NCI-H1694 (cell line): ENCODE measurements at places on chromosomes 2 and 18.

GRCh38 chr18:75363446-75364225 is 63.9 kb downstream of the SMIM21 start:
- DNase-seq = no peak

DNA sequence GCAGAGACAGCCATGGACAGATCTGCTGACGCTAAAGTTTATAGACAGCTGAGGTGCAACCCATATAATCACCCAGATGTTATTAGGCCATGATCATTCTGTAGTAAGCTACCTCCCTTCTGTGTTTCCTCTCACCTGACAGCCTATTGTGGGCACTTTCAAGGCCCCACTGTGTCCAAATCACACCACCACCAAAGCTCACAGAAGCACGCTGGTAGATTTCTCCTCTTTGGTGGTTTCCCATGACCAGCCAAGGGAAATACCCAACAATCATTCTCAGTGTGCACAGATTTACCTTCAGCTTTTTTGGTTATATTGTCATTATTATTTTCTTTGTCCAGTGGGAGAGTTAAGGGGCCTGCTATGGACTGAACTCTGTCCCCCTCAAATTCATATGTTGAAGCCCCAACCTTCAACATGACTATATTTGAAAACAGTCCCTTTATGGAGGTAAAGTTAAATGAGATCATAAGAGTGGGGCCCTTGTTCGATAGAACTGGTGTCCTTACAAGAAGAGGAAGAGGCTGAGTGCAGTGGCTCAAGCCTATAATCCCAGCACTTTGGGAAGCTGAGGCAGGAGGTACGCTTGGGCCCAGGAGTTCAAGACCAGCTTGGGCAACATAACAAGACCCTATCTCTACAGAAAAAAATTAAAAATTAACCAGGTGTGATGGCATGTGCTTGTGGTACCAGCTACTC is 74.0 kb upstream of the MSH6 start:
- no peak for DNase-seq

DNA sequence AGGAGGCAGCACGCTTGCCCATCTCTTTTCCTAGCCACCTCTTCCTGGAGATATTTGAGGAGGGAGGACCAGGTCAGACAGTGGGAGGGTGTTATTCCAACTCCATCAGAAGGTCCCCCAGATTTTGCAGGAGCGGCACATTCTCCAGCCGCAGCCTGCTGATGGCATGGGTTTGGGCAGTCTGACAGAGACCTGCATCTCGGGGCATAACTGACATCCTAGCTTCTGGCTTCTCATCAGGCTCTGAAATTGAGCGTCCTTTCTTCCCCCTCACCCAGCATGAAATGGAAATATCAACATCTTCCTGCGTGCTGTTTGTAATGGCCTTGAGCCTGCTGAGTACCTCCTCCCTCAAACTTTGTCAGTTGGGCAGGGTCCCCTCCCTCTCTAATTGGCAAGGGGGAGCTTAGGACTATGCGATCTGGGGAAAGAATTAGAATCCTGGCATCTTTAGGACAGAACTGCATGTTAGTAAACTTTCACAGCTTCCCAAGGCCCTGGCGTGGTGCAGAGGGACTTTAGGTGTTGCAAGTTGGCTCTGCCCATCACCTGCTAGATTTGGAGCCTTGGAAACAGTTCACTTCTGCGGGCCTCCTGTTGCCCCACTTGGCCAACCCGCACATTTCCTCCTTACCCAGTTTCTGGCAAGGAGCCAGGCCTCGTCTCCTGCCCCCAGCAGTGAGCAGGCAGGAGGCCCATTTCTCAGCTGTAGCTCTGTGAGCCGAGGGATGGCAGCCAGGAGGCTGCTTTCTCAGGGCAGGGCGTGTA is 2.2 kb downstream of the ITM2C start:
- peak; percentile 30 for DNase-seq

DNA sequence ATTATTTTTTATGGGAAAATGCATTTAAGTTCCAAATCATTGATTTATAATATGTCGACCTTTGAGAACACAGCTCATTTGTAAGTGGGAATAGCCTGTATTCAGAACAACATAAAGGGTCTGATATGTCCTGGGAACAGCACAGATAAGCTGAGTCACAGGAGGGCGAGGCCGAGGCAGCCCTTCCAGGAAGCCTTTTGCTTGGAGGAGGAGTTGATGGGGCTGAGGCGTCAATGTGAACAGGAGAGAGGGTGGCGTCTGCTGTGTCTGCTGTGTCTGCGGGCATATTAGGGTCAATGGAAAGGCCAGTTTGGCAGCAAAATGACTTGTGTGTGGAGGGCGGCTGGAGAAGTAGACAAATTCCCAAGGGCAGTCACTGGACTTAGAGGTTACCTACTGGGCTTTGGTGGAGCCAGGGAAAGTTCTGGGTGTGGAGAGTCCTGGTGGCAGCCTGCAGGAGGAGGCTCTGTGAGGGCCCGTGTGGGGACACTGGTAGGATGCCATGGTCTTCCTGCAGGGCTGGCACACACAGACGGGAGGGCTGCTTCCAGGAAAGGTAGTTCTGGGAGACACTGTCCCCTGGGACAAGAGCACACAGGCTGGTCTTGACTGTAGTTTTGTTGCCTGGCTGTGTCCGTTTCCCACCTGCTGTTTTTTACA is 128.1 kb downstream of the GLI2 start:
- DNase-seq = no peak

- DNase-seq = no peak
These were observed 252.5 kb downstream of the XIRP2 start for GRCh38 chr2:167140767-167141166.

- DNase-seq = no peak
These were observed 289.2 kb downstream of the LRRTM4 start for GRCh38 chr2:77232909-77233425.

DNA sequence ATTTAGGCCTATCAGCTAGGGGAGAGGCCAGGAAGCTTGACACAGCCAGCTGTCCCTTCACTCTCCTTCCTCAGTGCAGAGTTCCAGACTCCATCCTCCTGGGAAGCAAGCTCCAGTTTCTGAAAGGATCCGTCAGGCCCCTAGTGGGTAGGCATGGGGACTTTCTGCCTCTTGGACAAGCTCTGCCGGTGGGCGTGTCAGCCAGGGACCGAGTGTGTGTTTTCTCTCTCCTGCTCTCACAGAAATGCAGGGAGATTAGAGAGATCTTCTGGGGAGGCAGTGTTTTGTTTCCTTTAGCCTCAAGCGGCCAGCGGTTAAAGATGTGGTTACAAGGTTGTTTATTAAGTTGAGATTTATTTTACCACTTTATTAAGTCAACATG is 29.9 kb upstream of the OTOS start:
- DNase-seq = no peak

GRCh38 chr2:171210864-171211431 is 50.3 kb upstream of the TLK1 start:
- no peak for DNase-seq

- DNase-seq = no peak
These were observed 126.4 kb upstream of the CTDP1 start for GRCh38 chr18:79553154-79553553.

DNA sequence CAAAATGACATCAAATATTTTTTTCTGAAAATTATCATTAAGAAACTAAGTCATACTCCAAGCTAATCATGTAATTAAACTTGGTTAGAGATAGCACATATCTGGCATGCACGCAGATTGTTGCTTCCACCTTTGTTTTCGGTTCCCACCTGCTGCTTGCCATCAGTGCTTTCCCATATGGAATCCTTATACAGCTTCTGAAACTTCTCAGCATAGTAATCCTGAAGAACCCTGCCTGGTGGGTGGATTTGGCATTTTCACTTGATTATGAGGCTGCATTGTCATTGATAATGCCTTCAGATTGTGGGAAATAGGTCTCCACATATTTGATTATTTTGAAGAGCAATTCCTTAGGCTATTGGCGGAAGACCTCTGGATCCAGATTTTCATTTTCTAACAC is 47.5 kb downstream of the ZC3H6 start:
- no peak for DNase-seq

- DNase-seq = no peak
These were observed 50.2 kb downstream of the TGOLN2 start for GRCh38 chr2:85277416-85278158.

DNA sequence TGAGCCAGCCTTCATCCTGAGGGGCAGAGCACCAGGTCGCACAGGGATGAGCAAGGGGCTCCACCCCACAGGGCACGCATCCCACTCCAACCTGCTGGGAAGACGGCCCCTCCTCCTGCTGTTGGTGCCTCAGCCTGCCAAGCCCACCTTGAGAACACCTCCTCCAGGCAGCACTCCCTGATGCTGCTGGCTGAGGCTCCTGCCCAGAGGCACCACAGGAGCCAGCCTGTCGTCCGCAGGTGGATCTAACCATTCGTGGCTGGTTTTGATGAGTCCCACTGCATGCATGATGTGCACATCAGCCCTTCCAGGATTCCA is 58.4 kb downstream of the BIN1 start:
- DNase-seq = no peak

DNA sequence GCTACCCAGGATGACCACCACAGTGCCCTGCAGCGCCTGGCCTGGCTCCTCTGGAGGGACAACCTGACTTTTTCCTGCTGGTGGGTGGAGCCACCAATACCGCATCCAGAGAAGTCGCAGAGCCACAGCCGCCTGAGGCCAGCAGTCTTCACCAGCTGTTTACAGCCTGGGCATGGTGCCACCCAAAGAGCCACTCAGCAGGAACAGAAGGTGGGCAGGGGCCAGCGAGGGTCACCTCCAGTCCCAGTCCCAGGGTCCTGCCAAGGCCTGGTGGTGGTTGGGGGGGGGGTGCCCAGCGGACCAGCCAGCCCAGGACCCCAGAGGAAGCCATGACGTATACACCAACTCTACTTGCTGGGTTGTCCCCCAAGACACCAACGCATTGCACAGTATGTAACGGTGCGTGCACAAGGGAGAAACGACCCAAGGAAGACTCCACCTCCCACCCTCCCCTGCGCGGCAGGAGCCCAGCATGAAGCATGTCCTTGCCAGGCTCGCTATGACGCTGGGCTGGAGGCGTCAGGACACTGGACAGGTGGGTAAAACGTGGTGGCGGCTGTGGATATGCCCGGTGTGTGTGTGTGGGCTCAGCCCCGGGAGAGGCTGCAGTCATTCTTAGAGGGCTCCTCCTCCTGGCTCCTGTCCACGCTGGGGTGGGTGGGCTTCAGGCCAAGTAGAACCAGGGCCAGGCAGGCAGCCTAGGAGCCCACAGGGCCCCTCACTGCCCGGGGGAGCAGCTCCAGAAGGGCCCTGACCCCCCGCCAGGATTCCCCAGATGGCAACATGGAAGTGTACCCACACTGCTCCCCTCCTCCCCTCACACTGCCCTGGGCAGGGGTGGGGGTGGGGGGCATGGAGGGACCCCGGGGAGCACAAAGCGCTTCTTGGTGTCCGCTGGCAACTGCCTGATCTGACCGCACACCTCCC is 49.3 kb downstream of the HS6ST1 start:
- no peak for DNase-seq

GRCh38 chr2:232361646-232362045 is 16.9 kb upstream of the ALPP start:
- no peak for DNase-seq

DNA sequence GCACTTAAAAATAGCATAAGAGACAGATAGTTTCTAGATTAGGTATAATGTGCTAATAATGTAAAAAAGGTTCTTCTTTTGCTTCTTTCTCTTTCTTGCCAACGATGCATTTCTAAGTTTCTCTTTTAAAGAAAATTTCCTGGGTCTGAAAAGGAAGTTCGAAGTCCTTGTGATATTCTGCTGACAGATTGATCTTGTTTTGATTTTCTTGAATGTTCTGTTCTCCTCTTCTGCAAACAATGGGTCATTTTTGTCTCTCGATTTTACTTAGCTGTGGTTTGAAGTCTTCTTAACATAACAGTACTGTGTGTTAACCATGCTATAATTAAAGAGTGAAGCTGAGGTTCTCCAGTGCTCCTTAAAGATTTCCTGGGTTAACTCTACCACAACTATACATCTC is 61.1 kb upstream of the ACYP2 start:
- DNase-seq = no peak

- peak; percentile 53 for DNase-seq
These were observed 12.4 kb downstream of the IL1F10 start for GRCh38 chr2:113080134-113080533.

- DNase-seq = no peak
These were observed 360.0 kb downstream of the PTPRM start for GRCh38 chr18:7927119-7927518.

DNA sequence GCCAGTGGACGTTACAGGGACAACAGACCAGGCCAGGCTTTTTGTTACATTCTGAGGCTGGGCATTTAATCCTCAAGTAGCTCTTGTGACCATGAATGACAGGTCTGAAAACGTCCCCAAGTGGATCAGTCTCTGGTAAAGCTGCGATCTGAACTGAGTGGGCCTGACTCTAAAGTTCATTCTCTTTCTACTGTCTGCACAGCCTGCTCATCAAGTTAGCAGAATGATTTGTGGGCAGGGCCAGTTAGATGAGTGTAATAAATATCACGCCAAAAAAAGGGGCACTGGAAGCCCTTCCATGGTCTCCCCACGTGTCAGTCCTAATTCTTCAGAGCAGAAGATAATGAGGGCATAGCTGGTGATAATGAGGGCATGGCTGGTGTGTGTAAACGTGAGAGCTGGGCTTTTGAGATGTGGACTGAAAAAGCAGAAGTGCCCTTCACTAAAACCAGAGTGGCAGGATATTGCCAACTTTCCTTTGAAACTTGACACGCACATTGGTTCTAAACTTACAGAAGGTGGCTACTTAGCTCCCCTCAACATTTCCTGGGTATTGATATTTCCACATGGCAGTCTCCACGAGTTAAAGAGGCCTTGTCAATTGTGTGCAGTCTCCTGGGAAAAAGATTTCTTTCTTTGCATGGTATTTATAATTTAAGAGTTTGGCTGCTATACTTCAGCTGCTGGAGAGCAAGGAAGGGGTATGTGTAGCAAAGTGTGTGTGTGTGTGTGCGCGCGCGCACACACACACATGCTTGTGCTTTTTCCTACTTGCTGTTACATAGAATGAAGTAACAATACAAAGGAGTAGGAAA is 72.7 kb upstream of the LYPD6B start:
- no peak for DNase-seq

DNA sequence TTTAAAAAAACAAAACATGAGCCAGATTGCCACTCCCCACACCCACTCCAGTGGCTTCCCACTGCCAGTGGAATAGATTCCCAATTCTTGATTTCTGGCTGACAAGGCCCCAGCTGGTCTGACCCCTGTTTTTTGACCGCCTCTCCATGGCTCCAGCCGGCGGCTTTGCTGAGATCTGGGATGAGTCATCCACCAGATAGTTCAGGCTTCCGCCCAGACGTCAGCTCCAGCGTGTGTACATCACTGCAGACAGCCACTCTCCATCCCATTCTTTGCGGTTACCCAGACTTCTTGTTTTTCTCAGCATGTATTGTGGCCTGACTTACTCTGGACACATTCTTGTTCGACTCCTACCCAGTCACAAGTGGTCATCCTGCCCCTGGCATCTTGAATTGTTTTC is 227.9 kb downstream of the GBX2 start:
- no peak for DNase-seq

GRCh38 chr2:224994242-224994823 is 47.9 kb downstream of the DOCK10 start:
- DNase-seq = no peak

GRCh38 chr2:72204786-72205503 is 57.3 kb upstream of the CYP26B1 start:
- no peak for DNase-seq
